ENCODE measurements at places on chromosomes 12 and 14.

- no peak overlapping the region for H3K4me3 ChIP-seq
- no peaks in the 10 kb centered on the region for H3K4me1 ChIP-seq
- no peak overlapping the region for H3K27ac ChIP-seq
- no peaks in the 10 kb centered on the region for H3K27me3 ChIP-seq
- DNase-seq: no peak
Measured at GRCh38 chr12:42056130-42056529, 88.5 kb downstream of the GXYLT1 start.

DNA sequence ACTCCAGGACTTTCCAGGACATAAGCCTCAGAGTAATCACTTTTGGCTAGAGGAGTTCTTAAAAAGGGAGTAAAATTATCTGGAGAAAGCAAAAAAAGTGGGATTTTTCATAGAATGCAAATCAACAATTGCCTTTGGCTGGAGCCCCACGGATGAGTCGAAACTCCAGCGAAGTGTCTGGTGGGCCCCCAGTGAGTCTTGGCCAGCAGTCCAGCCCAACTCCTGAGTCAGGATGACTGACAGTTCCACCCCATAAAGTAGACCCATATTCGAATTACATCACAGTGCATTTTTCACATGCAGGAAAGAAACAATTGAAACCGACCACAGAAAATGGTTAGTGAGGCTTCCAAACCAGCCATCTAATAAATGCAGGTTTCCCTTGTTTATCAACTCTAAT, 265.7 kb downstream of the BCL11B start:
- H3K27ac ChIP-seq: no peak overlapping the region
- no peaks in the 10 kb centered on the region for H3K4me1 ChIP-seq
- DNase-seq: no peak
- H3K36me3 ChIP-seq: no peaks in the 10 kb centered on the region

DNA sequence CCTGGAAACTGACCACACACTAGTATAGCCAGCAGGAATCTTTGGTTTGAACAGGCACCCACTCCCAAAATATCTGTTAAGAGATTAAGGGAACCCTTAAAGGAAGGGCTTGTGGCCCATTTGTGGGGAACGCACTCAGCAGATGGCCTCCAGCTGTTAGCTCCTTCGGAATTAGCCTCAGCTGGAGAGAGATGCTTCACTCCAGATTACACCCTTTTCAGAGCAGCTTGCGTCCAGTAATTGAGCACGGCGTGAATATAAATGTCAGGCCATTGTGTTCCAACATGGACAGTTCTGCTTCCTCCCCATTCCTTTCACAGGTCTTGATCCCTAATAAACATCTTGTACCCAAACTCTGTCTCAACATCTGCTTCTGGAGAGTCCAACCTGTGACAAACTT, 397.8 kb downstream of the SEC23A start:
- H3K4me3 ChIP-seq: no peak overlapping the region
- H3K4me1 ChIP-seq: no peaks in the 10 kb centered on the region
- no peak overlapping the region for H3K27ac ChIP-seq
- DNase-seq: no peak
- no peaks in the 10 kb centered on the region for H3K36me3 ChIP-seq

- H3K4me3 ChIP-seq: no peak overlapping the region
- no peak for DNase-seq
- no peaks in the 10 kb centered on the region for H3K4me1 ChIP-seq
- H3K27me3 ChIP-seq: no peaks in the 10 kb centered on the region
Measured at GRCh38 chr14:33307691-33308251, 369.1 kb downstream of the NPAS3 start.

DNA sequence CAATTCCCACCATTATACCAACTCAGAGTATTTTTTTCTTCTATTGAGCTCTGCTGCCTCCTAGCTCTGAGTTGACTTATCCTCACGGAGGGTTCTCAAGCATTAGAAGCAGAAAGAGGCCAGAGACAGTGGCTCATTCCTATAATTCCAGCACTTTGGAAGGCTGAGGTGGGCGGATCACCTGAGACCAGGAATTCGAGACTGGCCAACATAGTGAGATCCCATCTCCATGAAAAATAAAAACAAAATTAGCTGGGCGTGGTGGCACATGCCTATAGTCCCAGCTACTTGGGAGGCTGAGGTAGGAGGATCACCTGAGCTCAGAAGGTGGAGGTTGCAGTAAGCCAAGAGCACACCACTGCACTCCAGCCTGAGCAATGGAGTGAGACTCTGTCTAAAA, 21.0 kb downstream of the HPD start:
- no peaks in the 10 kb centered on the region for H3K27me3 ChIP-seq
- no peak overlapping the region for H3K4me3 ChIP-seq
- H3K27ac ChIP-seq: no peak overlapping the region
- no peaks in the 10 kb centered on the region for H3K4me1 ChIP-seq

GRCh38 chr12:82383930-82384552, 25.7 kb downstream of the METTL25 start:
- no peaks in the 10 kb centered on the region for H3K4me1 ChIP-seq
- H3K27ac ChIP-seq: no peak overlapping the region
- H3K36me3 ChIP-seq: no peaks in the 10 kb centered on the region
- H3K4me3 ChIP-seq: no peak overlapping the region
- DNase-seq: peak; percentile 6

DNA sequence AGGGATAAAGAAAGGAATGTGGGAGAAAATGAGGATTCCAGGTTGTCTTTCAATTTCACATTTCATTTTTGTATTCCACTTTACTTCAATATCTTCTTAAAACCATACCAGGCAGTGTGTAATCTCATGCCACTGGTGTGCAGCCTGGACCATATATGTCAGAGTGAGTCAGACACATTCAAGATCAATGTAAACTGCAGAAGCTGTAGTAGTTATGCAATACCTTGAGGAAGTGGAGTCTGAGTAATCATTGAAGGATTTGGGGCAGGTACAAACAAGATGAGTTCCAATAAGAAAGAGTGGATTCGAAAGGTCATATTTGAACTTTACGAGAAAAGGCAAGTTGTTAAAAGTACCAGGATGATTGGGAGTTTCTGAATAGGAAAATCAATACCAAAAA, 14.1 kb downstream of the PLCZ1 start:
- no peaks in the 10 kb centered on the region for H3K4me1 ChIP-seq
- no peaks in the 10 kb centered on the region for H3K27me3 ChIP-seq
- DNase-seq: peak; percentile 45
- no peak overlapping the region for H3K27ac ChIP-seq
- H3K4me3 ChIP-seq: no peak overlapping the region

- no peak overlapping the region for H3K4me3 ChIP-seq
- H3K27ac ChIP-seq: no peak overlapping the region
- H3K36me3 ChIP-seq: no peaks in the 10 kb centered on the region
- H3K4me1 ChIP-seq: no peaks in the 10 kb centered on the region
Measured at GRCh38 chr12:25529738-25530137, 23.3 kb downstream of the LMNTD1 start.

- no peak for DNase-seq
- no peaks in the 10 kb centered on the region for H3K36me3 ChIP-seq
- H3K27me3 ChIP-seq: no peaks in the 10 kb centered on the region
- no peak overlapping the region for H3K27ac ChIP-seq
Measured at GRCh38 chr14:26833621-26834176, 235.9 kb upstream of the NOVA1 start.

DNA sequence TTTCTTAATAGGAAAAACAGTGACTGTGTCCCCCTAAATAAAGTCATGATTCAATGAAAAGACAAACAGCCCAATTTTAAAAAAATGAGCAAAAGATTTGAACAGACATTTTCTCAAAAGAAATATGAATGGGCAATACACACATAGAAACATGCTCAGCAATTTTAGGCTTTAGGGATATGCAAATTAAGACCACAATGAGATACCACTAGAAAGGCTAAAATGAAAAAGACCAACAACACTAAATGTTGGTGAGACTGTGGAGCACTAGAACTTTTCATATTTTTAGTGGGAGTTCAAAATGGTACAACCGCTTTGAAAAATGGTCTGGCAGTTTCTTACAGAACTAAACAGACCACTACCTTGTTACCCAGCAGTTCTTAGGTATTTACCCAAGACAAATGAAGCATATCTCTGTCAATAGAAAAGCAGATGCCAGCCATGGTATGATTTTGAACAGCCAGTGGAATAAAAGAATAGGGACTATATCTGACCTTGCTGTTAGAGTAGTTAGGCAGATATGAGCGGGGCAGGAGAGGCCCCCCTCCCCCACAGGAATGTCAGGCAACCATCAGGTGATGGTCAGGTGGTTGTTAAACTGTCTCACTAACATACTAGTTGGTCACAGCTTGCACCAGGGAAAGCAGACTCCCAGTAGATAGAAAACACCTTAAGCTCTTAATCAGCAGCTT, 108.8 kb downstream of the PRKCH start:
- no peaks in the 10 kb centered on the region for H3K4me1 ChIP-seq
- no peak for DNase-seq
- no peak overlapping the region for H3K4me3 ChIP-seq
- H3K27me3 ChIP-seq: no peaks in the 10 kb centered on the region

GRCh38 chr14:76109087-76109880, 42.4 kb upstream of the GPATCH2L start:
- no peaks in the 10 kb centered on the region for H3K36me3 ChIP-seq
- DNase-seq: no peak
- H3K27me3 ChIP-seq: no peaks in the 10 kb centered on the region
- peaks cover 8% of the 10 kb centered on the region for H3K4me1 ChIP-seq
- no peak overlapping the region for H3K27ac ChIP-seq
- no peak overlapping the region for H3K4me3 ChIP-seq

DNA sequence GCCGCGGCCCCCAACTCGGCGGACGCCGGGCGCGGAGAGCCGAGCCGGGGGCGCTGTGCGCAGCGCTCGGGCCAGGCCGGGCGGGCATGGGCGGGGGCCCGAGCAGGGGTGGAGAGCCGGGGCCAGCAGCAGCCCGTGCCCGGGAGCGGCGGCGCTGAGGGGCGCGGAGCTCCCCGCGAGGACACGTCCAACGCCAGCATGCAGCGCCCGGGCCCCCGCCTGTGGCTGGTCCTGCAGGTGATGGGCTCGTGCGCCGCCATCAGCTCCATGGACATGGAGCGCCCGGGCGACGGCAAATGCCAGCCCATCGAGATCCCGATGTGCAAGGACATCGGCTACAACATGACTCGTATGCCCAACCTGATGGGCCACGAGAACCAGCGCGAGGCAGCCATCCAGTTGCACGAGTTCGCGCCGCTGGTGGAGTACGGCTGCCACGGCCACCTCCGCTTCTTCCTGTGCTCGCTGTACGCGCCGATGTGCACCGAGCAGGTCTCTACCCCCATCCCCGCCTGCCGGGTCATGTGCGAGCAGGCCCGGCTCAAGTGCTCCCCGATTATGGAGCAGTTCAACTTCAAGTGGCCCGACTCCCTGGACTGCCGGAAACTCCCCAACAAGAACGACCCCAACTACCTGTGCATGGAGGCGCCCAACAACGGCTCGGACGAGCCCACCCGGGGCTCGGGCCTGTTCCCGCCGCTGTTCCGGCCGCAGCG, 639 bp downstream of the FZD10 start:
- no peak overlapping the region for H3K4me3 ChIP-seq
- peaks cover 57% of the 10 kb centered on the region for H3K27me3 ChIP-seq
- peak; percentile 23 for DNase-seq
- H3K4me1 ChIP-seq: peaks cover 4% of the 10 kb centered on the region

- H3K27me3 ChIP-seq: no peaks in the 10 kb centered on the region
- H3K36me3 ChIP-seq: no peaks in the 10 kb centered on the region
- H3K4me3 ChIP-seq: no peak overlapping the region
- H3K27ac ChIP-seq: no peak overlapping the region
- H3K4me1 ChIP-seq: peaks cover 8% of the 10 kb centered on the region
- DNase-seq: no peak
Measured at GRCh38 chr14:68734231-68734732, 58.6 kb downstream of the ZFP36L1 start.

DNA sequence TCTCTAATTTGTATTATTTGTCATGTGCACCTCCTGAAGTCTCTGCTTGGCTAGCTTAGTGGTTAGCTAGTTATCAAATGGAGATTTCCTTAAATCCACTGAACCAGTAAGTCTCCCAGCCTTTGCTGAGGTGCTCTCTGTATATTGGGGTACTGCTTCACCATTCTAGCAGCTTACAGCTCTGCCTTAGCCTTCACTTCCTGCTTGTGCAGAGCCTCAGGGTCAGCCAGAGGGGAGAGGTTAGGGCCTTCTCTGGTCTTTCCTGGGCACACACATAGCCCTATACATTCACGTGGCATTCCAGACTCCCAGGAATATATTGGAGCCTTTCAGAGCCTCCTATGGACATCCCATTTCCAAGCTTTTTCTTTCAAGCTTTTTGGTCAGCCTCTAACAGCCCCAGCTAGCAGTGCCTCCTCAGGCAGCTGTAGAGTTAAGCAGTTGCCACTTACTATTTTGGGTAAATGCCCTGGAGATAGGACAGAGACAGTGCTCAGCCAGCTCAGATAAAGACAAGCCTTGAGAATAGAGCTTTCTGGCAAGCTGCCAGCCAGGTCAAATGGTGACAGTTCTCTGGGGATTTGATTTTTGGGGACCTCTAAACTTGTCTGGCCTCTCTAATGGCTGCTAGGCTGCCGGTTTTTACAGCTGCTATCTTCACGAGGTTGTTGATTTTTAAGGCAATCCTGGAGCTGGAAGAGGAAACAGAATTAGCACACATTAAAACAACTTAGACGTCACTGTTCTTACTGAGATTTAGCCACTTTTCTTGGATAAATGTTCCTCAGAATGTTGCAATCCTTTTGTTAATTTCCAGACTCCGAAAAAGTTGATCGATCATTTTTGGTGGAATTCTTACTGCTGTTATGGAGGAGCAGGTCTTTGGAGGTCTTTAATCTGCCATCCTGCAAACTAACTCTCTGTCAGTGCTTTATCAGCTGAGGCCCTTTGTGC, 32.9 kb downstream of the FBXW8 start:
- no peaks in the 10 kb centered on the region for H3K27me3 ChIP-seq
- peaks cover 5% of the 10 kb centered on the region for H3K36me3 ChIP-seq
- H3K27ac ChIP-seq: no peak overlapping the region
- peaks cover 4% of the 10 kb centered on the region for H3K4me1 ChIP-seq
- peak; percentile 32 for DNase-seq
- no peak overlapping the region for H3K4me3 ChIP-seq

DNA sequence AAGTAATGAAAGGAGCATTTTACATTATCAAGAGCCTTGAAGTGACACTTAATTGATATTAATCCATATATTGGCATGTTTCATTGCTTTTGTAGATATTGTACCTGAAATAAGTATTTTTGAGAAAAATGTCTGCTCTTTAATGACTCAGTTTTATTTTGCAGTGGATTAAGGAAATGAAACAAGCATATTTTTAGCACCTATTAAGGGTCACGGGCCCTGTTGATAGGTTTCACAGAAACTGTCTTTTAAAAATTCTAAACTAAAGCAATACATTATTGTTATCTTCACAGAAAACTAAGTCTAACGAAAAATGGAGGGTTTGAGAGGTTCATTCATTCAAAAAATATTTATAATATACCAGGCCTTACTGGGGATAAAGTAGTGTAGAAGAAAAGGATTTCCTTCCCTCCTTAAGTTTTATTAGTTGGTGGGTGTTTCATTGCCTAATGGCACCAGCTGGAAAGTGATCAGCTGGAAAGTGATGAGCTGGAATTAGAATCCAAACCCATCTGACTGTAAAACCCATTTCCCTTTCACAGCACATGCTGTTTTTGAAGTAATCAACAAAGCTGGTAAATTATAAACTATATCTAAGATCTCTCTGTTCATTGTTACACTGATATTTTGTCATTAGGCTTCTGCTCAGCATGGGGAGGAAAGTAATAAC, 54.2 kb downstream of the PTPRQ start:
- no peaks in the 10 kb centered on the region for H3K36me3 ChIP-seq
- H3K27me3 ChIP-seq: no peaks in the 10 kb centered on the region
- DNase-seq: no peak
- no peak overlapping the region for H3K4me3 ChIP-seq
- no peaks in the 10 kb centered on the region for H3K4me1 ChIP-seq
- no peak overlapping the region for H3K27ac ChIP-seq

Measured in mesendoderm (in vitro differentiated cells).